NCI-H1930 (cell line): ENCODE measurements at places on chromosomes 1 and 21.

- no peak for DNase-seq
These were observed 575.7 kb upstream of the ZP4 start for GRCh38 chr1:238466459-238466858.

DNA sequence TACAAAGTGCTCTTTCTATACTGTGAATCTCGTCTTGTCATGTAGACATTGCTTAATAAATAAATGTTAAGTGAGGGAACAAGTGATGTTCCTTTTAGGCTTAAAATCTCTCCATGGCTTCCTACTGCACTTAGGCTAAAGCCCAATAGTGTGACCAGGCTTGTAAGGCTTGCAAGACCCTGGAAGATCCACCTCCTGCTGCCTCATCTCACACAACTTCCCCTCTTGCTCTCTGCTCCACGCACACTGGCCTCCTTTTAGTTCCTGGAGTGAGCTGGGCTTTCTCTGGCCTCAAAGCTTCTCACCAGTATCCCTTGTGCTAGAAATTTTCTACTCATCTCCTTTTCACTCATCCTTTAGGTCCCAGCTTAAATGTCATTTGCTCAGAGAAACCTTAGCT lies 41.5 kb upstream of the DIPK1A start:
- no peak for DNase-seq

GRCh38 chr1:58848818-58849411 lies 65.1 kb upstream of the JUN start:
- DNase-seq = no peak

DNA sequence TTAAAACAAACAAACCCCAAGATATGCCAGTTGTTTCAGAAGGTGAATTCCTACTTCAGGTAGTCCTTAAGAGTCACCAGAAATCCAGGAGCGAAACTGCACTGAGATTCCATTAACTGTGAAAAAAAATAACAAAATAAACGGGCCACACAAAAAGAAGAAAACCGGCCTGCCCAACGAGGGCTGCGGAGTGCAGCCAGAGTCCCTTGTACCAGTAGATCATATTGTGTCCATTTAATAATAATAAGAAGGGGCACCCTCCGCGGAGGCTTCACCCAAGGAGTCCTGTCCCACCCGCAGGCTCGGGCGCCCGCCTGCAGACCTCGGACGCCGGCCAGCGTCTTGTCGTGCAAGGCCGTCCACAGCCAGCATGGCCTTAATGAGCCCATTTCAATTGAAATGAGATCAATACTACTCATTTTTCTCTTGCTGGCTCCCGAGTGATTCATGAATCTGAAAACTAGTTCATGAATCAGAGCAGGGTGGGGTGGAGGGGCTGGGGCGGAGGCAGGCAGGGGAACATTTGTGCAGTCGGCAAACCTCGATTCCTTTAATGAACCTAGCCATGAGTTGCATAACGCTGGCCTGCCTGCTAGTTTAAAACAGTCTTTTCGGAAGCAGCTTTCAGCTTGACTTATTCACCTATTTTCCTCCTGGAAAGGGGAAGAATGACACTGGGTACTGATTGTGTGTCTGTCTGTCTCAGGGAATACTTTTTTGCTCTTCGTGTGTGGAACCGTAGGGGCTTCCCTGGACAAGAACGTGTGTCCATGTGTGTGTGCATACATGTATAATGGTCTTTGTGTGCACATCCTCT lies 113.1 kb upstream of the IRF2BP2 start:
- no peak for DNase-seq

DNA sequence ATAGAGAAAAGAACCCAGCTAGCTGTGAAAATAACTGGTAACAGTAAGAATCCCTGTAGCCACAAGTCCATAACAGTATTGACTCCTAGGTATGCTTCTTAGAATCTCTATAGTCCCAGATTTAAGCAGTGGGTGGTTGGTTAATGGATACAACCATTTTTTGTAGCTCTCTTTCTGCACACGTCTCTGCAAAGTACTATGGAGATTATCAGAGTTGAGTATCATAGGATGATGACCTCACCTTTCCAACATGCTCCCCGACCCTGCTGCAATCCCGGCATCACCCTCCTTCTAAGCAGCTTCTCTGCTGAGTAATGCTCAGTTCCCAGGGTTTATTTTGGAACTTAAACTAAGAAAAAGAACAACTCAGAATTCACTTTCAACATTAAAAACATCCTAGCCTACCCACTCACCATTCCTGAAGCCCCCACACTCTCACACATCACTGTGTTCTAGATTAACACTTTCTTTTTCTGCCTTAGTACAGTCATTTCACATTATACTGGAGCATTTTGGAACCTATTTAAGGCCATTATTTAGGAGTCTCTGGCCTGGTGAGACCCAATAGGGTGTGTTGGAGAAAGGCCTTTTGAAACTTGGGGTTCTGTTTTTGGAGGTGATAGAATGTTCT lies 2.7 kb downstream of the MLLT11 start:
- DNase-seq = no peak

DNA sequence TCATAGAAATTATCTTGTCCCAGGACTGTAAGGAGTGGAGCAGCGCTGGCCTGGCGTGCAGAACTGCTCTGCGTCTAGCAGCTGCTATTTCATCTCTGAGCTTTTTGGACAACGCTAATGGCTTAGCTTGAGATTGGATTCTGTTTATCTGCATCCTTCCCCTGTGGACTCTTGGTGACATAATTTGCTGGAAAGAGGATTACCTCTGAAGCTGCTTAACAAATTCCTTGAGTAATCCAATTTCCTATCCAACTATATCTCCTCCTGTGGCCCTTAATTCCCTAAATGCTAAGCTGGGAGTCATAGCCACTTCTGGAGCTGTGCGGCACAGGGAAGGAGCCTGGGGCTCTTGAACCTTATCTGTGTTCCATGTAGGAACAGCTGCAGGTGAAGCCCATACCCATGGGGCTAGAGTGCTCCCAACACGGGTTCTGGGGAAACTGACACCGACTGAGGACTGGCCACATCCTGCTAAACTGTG lies 43.2 kb downstream of the IL6R start:
- DNase-seq = no peak

- DNase-seq = no peak
These were observed 24.7 kb downstream of the VPS45 start for GRCh38 chr1:150092180-150092791.

- DNase-seq = no peak
These were observed 684 bp downstream of the PPIH start for GRCh38 chr1:42658877-42659337.

GRCh38 chr1:179298952-179299351 lies 5.4 kb downstream of the SOAT1 start:
- DNase-seq = no peak

- peak; percentile 21 for DNase-seq
These were observed 792.8 kb upstream of the B3GALT2 start for GRCh38 chr1:193979219-193979618.

- DNase-seq = no peak
These were observed 4.3 kb upstream of the CELA2A start for GRCh38 chr1:15452216-15452615.

GRCh38 chr1:248751142-248751541 lies 4.4 kb downstream of the LYPD8 start:
- DNase-seq = no peak

DNA sequence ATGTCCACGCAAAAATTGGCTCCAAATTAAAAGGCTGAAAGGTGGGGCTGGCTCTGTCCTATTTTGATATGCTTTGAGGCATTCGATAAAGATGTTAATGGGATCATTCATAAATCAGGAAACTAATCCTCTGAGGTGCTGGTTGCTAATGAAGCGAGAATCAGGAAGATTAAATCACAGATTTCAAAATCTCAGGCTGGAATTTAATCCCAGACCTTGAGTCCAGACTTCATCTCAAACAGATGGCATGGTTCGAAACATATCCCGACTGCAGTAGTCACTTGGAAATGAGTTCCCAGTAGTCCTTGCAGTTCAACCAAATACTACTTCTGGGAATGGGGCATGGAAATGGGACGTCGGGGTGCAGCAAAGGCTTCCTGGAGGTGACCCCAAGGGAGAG lies 4.5 kb upstream of the KLF17 start:
- no peak for DNase-seq

- no peak for DNase-seq
These were observed 14.0 kb downstream of the FAAP20 start for GRCh38 chr1:2180297-2181245.

DNA sequence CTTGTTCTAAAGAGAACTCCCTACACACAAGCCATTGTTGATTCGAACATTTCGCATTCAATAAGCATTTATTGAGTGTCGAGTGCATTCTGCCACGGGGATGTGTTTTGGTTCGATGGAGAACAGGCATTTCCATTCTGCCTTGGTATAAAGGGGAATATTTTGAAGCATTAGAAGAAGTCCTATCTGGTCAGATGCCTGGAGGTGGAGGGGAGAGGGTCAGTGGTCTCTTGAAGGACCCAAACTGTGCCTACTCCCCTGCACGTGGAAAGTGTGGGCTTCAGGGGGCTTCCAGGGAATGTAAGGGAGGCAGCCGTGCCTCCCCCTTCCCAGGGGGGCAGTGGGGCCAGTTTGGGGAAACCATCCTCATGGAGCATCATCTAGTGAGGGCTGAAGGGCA lies 8.3 kb downstream of the AJAP1 start:
- DNase-seq = no peak

- DNase-seq = no peak
These were observed 1.5 kb downstream of the L1TD1 start for GRCh38 chr1:62196086-62196690.

DNA sequence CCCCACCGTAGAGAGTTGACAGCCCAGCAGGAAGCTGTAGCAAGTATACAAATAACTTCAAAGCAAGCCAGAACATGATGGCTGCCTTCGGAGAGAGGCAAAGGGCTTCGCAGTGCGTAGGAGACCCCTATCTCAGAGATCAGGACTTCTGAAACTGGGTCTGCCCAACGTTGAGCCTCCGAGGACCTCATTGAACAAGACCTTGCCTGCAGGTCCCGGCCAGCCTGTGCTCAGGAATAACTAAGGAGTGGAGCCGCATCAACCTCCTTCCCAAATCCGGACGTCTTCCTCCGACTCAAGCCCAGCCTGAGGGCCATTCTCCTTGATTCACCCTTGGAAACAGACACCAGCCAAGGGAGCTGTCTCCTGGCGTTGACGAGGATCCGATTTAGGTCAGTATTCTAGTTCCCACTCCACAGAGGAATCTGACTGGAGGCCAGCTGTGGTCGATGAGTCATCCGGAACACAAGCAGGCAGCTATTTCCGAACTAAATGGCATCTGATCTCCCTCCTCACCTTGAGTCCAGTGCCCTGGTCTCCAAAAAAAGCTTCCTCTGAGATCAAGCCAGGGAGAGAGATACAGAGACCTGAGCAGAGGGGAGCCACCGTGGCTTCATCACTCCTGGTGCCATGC lies 166.5 kb upstream of the COA6 start:
- DNase-seq = no peak

DNA sequence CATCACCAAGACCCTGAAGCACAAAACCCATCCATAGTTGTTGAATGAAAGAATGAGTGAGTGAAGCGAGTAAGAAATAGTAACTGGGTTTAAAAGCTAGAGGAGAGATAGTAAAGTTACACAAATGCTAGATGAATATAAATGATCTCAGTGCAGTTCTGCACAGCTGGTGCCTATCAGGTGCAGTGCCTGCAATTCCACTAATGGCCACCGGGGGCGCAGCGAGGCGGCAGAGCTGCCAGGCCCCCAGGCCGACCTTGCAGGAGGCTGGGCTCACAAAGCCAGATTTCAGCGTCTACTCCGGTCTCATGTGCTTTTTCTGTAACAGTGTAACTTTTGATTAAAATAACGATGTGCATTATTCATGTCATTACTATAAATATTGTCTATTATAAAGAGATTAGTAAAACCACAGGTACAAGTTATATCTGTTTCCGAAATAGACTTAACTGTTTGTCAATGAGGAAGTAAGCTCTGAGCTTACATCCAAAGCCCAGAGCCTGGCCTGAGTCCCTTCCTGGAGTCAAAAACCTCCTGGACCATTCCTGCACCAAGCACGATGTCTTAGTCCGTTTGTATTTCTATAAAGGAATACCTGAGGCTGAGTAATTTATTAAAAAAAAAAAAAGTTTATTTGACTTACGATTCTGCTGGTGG lies 477.6 kb downstream of the NPHP4 start:
- no peak for DNase-seq

- no peak for DNase-seq
These were observed 617 bp upstream of the ZMYM6 start for GRCh38 chr1:35032384-35032739.

DNA sequence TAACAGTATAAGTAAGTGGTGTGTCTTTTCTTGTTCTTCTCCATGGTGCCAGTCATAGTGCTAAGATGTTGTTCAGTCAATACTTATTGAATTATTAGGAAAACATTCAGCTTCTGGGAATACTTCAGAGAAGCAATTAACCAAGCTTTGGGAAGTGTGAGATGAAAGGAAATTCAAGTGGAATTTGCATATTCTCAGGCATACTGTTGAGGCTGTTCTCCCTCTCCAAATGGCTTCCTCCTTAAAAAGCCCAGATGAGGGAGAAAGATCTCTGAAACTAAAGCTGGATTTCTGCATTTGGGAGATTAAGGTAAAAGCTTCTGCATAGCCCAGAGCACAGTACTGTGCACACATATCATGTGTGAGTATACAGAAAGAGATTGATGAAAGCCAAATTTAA lies 73.4 kb downstream of the MACF1 start:
- DNase-seq = no peak

DNA sequence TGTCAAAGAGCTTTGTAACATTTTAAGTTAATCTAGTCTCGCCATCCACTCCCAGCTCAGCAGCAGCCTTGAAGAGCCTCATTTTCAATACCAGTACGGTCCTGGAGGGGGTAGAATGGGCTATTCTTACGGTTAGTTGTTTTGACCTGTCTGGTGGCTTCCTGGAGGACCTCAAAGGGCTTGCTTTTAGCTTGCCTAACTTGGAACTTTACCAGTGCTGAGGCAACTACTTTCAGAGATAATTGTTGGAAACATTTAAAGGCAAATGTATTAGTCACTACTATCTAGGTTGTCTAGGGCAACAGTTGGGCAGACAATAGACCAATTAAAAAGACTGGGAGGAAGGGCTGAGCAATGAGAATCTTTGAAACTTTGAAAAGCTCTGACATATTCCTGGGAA lies 56.0 kb downstream of the TTLL7 start:
- no peak for DNase-seq

GRCh38 chr1:204390751-204391466 lies 20.7 kb downstream of the PPP1R15B start:
- no peak for DNase-seq

- no peak for DNase-seq
These were observed 3.2 kb downstream of the PPP1R12B start for GRCh38 chr1:202351725-202352124.

DNA sequence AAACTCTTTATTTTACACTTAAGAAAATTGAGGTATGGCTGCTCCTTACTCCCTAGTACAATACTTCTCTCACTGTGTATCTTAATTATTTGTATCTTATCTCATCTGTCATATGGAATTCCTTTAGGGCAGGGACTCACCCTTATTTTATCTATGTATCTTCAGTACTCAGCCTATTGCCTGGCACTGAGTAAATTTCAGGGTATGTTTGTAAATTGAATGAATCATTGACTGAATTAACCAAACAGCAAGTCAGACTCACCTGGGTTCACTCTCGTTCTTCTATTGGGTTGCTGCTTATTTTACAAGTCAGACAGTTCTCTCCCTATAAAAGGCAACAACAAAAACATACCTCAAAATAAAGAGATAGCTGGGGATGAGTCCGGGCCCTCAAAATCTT lies 63.8 kb downstream of the LAMC1 start:
- no peak for DNase-seq
